ENCODE measurements at places on chromosomes 1 and 21.
A peak's percentile ranks its signal among the peaks of the same experiment; 100 is the strongest.

DNA sequence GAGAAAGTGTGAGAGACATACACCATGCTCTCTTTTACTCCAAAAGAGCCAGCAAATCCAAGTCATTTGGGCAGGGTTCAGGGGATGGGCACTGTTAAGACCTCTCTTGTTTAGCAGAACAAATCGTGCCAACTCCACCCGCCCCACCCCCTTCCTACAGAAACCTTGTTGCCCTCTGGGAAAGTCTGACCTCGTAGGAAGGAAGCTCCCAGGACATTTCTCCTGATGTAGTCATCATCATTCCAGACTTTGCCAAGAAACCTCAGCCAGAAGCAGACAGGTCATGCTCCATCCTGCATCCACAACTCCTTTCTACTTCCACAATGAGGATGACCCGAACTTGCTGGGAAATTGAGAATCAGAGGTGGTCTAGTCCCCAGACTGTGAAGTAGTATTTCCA is 57.7 kb downstream of the UBE2T start:
- DNase-seq = no peak

- DNase-seq = no peak
These were observed 151.4 kb downstream of the CHRM3 start for GRCh38 chr1:239537795-239538194.

- no peak for DNase-seq
These were observed 18.5 kb downstream of the CCDC185 start for GRCh38 chr1:223411710-223412109.

- no peak for DNase-seq
These were observed 282.9 kb downstream of the PTGER3 start for GRCh38 chr1:70764747-70765146.

GRCh38 chr1:98056781-98057180 is 135.9 kb upstream of the DPYD start:
- DNase-seq = no peak

DNA sequence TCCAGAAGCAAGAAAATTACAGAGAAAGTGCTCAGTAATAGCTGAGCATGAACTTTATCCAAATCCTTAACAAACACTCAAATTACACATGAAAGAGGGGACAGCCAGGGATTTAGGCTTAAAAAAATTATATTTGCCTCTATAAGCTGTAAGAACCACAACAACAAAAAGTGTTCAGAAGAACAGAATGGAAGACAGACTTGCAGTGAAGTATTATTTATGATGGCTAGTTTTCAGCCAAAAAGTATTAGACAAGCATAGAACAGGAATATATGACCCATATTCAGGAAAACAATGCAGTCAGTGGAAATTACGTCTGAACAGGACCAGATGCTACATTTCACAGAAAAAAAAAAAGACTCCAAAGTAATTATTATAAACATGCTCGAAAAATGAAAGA is 1246.3 kb downstream of the NCAM2 start:
- no peak for DNase-seq

- DNase-seq = no peak
These were observed 121.5 kb downstream of the LMO4 start for GRCh38 chr1:87450136-87450535.

- no peak for DNase-seq
These were observed 371.7 kb downstream of the PTPRC start for GRCh38 chr1:199010492-199010891.

DNA sequence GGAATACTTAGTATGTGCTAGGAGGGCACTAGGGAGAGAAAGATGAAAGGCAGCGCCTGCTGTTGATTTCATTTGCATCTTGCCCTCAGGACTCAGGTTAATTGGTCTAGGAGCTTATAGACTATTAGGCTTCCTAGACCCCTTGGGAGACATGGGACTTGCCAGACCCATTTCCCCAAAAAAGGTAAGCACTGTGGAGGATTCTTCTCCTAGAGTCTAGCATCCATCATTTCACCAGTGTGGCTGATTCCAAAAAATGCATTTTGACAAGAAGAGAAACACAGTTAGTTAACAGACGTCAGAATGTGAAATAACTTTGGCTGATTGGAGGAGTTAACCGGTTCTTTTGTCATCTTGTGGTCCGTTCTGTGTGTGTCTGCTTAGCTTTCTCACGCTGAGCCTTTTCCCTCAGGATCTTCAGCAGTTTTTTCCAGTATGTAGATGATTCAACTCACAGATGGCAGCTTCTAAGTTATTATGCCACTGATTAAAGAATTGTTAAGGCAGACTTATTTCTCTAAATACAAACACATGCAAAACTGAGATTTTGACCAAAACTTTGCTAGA is 108.8 kb downstream of the KIF26B start:
- DNase-seq = no peak

GRCh38 chr1:51741121-51741681 is 124.3 kb downstream of the OSBPL9 start:
- no peak for DNase-seq

DNA sequence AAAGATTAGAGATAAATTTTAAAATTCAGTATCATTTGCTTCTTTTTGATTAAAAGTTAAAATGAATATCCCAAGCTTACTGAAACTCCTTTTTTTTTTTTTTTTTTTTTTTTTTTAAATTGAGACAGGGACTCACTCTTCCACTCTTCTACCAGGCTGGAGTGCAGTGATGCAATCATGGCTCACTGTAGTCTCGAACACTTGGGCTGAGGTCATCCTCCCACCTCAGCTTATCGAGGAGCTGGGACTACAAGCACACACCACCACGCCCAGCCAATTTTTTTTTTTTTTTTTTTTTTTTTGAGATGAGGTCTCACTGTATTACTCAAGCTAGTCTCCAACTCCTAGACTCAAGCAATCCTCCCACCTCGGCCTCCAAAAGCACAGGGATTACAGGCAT is 92.1 kb upstream of the RGS18 start:
- DNase-seq = no peak

- peak; percentile 17 for DNase-seq
These were observed at the start of gene LAMC2 for GRCh38 chr1:183185941-183186490. TSS of gene LAMC2 (plus strand) at chr1:183186264. CDS start at chr1:183186353, 89 bp downstream.

DNA sequence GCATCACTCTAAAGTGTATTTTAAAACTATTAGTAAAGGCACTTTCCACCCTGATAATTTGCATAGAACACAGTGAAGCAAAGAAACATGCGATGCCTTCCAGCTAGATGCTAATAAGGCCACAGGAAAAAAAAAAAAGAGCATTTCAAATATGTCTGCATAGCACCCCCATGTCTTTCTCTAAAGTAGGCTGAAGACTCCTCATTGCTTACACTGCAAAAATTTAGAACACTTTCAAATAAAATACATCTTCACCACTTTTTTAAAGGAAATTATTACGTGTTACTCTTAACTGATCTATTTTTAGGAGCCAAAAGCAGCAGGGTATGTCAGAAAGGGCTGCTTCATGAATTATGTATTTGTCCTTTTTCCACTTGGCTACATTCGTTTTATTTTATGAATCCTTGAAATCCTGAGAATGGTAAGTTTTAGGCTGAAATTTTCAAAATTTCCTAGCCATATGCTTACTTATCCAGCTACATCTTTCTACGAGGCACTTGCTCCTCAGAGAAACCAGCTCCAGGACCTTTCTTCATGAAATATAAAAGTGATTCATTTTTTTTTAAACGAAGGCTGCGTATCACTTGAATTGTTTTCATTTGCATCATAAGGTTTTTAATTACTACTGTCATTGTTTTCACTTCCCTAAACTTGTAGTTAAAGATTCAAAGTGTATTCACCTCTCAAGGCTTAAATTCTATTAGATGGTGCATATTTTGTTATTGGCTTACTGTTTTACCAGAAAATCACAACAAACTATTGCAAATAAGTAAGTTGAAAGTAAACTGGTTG is 513.0 kb downstream of the PTPRC start:
- no peak for DNase-seq

DNA sequence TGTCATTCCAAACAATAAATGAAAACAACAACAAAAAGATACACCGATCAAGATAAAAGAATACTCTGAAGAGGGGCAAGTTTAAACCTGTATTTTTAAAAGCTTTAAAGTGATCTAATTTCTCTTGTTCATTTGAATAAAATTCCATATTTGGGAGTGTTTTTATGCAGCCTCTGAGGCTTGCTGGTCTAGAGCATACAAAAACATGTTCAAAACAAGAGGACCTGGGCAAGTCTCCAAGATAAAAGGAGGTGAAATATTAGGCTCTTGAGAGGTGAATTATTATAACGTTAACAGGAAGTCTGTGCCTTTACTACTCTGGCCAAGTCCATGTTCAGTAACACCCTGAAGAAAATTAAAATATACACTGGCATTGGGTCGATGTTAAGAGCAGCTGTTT is 20.1 kb downstream of the URB1 start:
- no peak for DNase-seq

DNA sequence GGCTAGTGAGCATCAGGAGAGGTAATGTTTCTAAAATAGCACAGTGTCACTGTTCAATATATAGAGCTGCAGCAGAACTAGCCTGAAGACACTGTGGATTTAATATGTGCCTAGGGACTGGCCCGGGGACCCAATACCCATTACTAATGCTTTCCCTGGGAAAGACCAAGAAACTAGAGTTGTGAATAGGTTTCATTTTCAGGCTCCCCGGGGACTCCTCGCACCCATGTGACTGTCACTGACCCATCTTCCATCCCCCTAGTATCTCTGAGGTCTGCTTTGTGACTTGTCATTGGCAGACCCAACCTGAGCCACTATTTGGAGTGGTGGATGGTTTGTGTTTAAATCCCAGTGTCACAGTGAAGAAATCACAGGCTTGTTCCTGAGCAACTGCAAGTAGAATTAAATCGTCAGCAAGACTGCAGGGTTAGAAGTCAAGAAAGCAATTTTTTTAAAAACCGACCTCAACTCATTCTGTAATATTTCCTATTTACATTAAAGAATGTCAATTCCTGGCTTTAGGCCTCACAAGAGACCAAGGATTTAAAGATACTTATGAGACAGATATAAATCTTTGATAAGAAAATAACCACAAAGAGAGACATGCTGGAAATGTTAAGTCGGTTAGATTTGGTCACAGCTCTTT is 130.0 kb upstream of the TNR start:
- no peak for DNase-seq

GRCh38 chr1:153827168-153827964 is 52.2 kb downstream of the SLC27A3 start:
- no peak for DNase-seq

DNA sequence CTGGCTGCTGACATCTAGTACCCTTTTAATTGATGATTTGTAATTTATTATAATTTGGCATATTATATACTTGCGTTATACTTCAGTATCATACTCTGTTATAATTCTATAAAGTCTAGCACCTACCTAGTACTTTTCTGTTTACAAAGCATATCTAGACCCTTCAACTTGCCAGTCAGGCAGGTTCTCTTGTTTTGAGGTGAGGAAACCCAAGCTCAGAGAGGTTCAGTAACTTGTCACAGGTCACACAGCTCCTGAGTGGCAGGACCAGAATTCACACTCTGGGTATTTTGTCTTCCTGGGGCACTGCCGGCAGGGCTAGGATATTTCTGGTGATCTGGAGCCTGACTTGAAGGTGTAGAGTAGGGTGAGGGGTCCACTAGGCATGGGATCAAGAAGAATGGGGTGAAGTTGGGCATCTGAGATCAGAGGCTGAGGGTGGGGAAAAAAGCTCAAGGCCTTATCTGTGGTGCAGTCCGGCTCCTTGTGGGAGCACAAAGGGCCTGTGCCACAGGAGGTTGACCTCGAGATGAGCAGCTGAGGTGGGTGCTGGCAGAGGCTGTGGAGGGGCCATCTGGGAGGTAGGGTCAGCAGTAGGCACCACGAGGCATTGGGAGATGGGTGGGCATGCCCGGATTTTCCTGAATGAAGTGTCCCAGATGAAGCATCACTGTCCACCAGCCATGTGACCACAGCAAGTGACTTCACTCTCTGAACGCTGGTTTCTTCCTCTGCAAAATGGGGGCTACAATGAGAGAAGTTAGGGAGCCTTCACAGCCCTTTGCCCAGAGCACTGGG is 102.6 kb downstream of the EPHB2 start:
- DNase-seq = no peak

- DNase-seq = peak; percentile 67
These were observed 11.7 kb upstream of the EPHA2 start for GRCh38 chr1:16167331-16168143.

DNA sequence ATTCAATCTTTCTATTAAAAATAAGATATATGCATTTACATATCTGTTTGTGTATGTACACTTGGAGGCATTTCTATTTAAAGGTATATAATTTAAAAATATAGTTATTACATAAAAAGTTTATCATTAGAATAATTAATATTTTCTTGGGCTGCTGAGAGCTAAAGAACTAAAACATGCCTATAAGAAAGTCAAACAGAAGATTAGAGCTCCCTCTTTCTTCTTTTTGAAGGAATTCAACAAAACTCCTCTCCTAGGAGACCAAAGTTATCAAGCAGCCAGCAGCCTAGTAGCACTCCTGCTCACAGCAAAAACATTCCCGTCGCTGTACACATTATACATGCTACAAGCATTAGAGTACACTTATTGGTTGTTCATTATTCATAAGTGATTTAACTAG is 216.4 kb downstream of the VAV3 start:
- no peak for DNase-seq

- no peak for DNase-seq
These were observed 1.8 kb downstream of the SFT2D2 start for GRCh38 chr1:168227620-168228019.

- no peak for DNase-seq
These were observed 26.7 kb downstream of the CDCA8 start for GRCh38 chr1:37718901-37719571.

DNA sequence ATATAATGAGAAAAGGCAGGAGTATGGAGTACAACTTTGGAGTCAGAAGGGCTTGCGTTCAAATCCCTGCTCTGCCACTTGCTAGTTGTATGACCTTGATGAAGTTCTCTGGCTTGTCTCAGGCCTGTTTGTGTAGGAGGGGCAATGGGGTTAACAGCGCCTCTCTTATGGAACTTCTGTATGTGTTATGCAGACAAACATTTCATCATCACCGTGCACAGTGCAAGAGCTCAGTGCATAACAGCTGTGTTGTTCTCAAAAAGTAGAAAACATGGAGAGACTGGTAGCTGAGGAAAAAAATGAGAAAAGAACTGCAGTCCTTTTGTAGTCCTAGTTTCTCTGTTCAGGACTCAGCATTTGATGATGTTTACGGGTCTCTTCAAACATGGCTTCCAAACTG is 10.4 kb upstream of the ZNF648 start:
- no peak for DNase-seq

GRCh38 chr1:34884961-34885360 is 25.4 kb upstream of the SMIM12 start:
- DNase-seq = no peak

DNA sequence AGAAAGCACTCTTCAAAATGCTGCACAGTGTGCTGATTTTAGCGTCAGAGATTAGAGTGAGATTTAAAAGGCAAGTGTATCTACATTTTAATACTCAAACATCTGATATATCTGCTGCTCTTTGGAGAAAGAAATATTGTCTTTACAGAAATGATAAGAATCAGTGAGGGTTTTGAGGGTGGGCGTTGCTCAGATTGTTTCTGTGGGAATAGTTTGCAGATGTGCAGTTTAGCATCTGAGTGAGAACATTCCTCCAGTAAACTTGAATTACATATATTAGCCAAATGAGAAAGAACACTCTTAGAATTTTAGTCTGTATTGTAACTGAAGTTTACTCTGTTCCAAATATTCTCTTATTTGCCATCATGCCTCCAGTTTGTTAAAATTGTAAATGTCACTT is 549.2 kb downstream of the NEGR1 start:
- no peak for DNase-seq

All from stimulated activated naive CD8-positive, alpha-beta T cell treated with anti-CD3 and anti-CD28 coated beads, Interleukin-15, amount 100 ng/mL, for 72 hours (primary cell).